Retinal pigment epithelial cell (primary cell): ENCODE measurements at places on chromosomes 3 and 15.

DNA sequence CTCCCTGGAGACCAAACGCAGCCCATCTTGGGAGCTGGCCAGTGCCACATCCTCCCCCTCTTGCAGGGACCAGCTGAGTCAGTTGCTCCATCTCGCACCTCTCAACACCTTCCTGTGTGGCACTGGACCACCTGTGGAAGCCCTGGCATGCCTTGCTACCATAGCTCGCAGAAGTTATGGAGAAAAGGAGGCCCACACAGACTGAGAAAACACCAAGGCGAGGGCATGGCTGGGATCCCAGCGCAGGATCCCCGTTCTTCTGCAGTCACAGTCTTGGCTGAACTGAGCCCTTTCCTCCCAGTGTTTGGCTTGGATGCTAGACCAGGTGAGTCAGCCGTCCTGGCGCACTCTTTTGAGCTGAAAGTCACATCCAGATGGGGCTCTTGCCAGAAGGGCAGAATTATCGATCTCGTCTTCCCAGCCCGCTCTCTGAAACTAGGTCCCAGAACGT, 46.9 kb downstream of the CHRD start:
- DNase-seq = no peak

GRCh38 chr3:123621186-123621849, 36.5 kb upstream of the HACD2 start:
- DNase-seq = no peak

GRCh38 chr3:177451301-177451750, 254.0 kb upstream of the TBL1XR1 start:
- DNase-seq = no peak

GRCh38 chr3:146969356-146969755, 364.2 kb upstream of the PLSCR5 start:
- DNase-seq = no peak

DNA sequence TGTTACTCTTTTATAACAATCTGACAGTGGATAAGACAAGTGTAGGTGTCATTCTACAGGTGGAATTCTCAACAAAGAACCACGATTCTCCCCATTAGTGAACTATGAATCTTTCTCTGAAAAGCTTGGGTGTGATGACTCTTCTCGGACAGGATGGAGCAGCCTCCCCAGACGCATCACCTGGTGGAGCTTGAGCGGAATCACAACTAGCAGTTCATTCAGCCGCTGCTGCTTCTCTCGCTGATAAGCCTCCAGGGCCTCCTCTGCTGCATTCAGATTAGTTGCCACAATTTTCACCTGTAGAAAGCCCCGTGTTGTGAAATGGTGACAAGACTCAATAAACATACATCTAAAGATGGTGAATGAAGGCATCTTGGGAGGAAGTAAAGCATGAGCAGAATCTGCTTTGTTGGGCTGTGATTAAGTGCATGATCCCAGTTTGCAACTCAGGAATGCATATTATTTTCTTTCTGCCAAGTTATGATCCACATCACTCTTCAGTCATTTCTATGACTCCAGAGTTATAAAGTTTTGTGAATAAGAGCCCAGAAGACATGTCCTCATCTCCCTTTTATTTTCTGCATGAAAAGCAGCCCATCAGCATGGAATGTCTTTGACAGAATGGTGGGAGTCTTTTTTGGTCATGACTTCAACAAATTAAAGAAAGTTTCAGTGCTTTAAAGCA, 93.6 kb downstream of the BOC start:
- no peak for DNase-seq

DNA sequence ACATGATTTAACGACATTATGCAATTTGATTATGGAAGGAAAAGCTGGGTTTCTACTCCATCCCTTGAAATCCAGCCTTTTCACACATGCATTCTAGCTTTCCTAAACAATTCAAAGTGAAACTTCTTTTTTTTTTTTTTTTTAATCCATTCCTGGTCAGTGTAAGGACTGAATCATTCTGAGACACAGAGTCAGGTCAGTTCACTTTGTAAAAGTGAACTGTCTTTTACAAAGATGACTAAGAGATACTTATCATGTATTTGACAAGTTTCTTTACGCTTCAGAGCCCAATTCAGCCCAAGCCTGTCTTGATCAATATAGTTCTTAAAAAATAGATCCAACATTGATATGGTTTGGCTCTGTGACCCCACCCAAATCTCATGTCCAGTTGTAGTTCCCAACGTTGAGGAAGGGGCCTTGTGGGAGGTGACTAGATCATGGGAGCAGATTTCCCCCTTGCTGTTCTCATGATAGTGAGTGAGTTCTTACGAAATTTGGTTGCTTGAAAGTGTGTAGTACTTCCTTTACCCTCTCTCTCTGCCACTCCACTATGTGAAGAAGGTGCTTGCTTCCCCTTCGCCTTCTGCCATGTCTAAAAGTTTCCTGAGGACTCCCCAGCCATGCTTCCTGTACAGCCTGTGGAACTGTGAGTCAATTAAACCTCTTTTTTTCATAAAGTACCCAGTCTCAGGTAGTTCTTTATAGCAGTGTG, 345.6 kb upstream of the THBS1 start:
- no peak for DNase-seq

DNA sequence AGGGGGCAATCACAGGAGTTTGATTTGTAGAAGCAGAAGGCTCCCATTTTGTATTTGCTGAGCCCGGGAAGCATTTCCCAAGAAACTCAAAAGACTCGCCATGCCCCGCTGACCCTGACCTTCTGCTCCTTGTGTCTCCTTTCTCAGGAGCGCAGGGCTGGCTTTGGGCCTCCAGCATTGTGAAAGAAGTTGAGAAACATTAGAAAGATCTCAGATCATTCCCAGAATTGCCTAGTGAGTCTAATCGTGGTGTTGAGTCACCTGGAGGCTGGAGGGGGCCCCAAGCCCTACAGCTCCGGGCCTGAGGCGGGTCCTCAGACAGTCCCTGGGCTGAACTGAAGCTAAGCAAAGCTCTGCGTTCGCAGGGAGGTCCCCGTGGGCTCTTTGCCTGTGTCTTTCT, 10.9 kb upstream of the PIGZ start:
- DNase-seq = no peak

- no peak for DNase-seq
These were observed 735.3 kb upstream of the CADM2 start for GRCh38 chr3:84223512-84223911.

DNA sequence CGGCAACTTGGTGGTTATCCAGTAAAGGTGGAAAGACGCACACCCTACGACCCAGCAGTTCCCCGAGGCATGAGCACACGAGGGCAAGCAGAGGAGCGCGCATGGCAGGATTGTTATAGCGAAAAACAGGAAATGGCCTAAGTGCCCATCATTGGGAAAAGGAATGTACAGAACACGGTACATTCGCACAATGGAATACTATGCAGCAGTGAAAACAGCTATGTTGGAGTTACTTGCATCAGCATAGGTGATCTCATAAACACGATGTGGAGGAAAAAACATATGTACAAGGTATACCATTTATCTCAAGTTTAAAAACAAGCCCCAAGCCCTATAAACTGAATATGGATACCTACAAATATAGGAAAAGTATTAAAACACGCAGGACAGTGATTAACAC, 6.7 kb upstream of the LINGO1 start:
- DNase-seq = no peak

DNA sequence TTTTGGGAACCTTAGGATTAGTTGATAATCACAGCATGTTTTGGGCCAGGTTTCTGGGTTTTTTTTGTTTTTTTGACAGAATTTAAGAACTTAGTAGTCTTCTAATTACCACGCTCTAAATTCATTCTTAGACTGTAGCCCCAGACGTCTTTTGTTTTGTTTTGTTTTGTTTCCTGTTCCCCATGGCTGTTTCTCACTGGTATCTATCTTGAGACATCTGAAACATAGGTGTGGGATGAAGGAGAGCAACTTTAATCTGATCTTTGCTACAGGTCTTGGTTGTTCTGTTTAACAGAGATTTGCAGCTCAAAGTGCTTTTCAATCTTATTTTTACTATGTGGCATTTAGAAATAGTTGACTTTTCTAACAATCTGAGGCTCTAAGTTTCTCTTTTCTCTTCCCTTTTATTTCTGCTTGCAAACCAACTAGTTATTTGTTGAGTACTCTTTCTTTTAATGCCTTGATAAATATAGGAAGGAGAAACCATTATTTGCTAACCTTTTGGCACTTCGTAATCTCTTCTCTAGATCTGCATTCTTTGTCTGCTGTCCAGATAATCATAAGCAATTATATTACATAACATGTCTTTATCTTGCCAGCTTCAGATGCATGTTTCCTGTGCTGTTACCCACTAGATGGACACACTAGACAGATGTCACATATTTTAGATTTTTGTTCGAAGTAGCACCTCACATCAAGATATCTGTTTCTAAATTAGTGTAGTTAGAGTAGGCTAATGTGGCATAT, 40.9 kb downstream of the FBXL2 start:
- no peak for DNase-seq

DNA sequence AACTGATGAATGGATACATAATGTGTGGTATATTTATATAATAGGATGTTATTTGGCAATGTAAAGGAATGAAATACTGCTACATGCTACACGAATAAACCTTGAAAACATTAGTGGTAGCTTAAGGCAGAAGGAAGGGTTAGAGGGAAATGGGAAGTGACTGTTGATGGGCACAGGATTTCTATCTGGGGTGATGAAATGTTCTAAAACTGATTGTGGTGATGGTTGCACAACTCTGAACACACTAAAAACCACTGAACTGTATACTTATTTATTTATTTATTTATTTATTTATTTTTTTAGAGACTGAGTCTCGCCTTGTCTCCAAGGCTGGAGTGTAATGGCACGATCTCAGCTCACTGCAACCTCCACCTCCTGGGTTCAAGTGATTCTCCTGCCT, 24.8 kb upstream of the SHISA5 start:
- no peak for DNase-seq

- DNase-seq = no peak
These were observed 38.5 kb upstream of the TFRC start for GRCh38 chr3:196120291-196120951.

DNA sequence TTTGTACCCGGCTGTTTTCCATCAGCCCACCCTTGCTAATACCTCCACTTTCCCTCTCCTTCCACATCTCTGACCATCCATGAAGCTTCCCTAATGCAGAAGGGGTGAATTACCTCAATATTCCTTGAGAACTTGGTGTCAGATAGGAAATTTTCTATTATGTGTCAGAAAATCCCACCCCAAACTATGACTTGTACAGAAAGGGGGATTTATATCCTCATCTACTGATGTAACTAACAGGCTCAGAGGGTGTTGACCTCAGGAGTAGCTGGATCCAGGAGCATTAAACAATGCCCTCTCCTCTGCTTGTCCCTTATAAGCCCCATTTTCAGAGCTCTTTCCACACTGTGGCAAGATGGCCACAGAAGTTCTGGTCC, 242.8 kb upstream of the TLE3 start:
- no peak for DNase-seq

GRCh38 chr15:69076756-69077155, 62.3 kb downstream of the NOX5 start:
- DNase-seq = no peak

DNA sequence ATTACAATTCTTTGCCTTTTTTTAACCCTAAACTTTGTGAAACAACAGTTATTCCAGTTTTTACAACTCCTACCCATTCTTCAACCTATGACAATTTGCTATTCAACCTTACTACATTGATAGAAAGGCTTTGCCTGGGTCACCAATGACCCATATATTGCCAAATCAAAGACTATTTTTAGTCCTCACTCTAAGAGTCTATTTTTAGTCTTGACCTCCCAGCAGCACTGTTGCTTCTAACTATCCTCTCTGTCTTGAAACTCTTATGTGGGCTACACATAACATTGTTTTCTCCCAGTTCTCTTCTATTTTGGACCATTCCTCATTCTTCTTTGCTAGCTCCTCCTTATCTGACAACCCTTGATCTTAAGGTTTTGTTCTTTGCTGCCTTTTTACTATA, 71.4 kb downstream of the C3orf80 start:
- DNase-seq = no peak

DNA sequence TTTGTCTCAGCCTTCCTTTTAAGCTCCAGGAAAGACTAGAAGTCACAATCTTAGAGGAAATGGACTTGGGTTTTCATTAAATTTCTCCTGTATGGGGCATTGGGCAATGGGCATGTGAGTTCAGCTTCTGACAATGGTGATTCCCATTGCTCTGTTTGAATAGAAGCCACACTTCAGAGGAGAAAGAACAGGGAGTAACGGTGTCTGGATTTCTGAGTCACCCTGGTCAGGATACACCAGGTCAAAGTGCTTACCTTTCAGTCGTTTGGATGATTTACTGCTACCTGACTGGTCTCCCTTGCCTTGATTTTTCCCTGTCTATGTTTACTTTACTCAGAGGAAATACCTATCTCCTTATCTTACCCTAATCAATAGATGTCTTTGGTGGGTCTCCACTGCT, 111.7 kb upstream of the VEPH1 start:
- DNase-seq = no peak

GRCh38 chr3:65593780-65594752, 444.7 kb downstream of the MAGI1 start:
- DNase-seq = no peak

DNA sequence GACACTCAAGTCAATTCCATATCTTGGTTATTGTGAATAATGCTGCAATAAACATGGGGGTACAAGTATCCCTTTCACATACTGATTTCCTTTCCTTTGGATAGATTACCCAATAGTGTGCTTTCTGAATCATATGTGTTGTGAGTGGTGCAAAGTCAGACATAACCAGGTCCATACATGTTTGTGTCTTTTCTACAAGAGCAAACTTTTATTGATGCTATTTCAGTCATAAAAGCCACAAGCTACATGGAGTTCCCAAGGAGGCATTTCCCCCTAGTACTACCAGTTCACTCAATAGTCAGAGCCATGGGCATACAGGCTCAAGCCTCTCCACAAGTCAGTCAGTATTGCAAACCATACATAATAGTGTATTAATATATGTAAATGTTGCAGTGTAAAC, 10.1 kb downstream of the CEP63 start:
- no peak for DNase-seq

GRCh38 chr3:23867400-23867799, 49.4 kb downstream of the NKIRAS1 start:
- no peak for DNase-seq

DNA sequence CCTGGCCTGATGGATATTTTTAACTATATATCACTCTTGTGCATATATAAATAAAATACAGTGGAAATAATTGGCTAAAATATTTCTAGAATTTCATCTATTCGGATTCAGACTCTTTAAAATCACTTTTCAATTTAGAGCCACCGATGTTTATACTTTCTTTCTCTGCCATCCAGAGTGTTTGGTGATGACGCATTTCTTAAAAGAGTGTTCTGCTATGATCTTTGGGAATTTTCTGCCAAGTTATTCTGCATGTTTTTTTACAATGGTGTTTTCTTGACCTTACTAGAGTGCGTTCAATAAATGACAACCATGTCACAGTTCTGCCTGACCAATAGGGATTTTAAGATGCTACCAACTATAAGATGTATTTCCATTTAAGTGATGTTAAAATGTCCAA, 30.2 kb downstream of the PPP2R3A start:
- DNase-seq = no peak

DNA sequence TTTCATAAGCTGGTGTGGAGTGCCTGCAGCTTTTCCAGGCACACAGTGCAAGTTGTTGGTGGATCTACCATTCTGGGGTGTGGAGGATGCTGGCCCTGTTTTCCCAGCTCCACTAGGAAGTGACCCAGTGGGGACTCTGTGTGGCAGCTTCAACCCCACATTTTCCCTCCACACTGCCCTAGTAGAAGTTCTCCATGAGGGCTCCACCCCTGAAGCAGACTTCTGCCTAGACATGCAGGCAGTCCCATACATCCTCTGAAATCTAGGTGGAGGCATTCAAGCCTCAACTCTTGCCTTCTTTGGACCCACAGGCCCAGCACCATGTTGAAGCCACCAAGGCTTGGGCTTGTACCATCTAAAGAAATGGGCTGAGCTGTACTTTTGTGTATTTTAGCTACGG, 206.2 kb upstream of the GRM7 start:
- DNase-seq = no peak
